ENCODE measurements at places on chromosomes 13 and 19.

GRCh38 chr13:79451500-79451962, 29.4 kb upstream of the NDFIP2 start:
- DNase-seq, result no peak

GRCh38 chr13:93399212-93399611, 172.6 kb downstream of the GPC6 start:
- no peak for DNase-seq

DNA sequence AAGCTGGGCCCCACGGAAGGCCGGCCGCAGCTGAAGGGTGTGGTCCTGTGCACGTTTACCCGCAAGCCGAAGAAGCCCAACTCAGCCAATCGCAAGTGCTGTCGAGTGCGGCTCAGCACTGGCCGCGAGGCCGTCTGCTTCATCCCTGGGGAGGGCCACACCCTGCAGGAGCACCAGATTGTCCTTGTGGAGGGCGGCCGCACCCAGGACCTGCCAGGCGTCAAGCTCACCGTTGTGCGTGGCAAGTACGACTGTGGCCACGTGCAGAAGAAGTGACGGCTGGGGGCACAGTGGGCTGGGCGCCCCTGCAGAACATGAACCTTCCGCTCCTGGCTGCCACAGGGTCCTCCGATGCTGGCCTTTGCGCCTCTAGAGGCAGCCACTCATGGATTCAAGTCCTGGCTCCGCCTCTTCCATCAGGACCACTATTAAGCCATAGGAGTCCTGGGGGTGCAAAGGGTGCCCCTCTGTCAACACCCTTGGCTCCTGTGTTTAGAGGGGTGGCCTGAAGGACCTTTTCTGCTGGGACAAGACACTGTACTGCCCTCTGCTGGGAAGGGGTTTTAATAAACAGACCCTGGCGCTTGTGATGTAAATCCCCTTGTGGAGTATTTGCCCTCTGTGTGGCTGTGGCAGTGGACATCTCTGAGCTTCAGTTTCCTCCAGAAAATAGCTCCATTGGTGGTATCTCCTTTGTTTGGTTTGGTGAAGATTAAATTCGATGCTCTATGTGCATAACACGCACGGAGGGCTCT, 1.9 kb downstream of the MRPS12 start:
- no peak for DNase-seq

- DNase-seq, result no peak
Observed at GRCh38 chr13:76668141-76668540, 218.1 kb downstream of the KCTD12 start.

DNA sequence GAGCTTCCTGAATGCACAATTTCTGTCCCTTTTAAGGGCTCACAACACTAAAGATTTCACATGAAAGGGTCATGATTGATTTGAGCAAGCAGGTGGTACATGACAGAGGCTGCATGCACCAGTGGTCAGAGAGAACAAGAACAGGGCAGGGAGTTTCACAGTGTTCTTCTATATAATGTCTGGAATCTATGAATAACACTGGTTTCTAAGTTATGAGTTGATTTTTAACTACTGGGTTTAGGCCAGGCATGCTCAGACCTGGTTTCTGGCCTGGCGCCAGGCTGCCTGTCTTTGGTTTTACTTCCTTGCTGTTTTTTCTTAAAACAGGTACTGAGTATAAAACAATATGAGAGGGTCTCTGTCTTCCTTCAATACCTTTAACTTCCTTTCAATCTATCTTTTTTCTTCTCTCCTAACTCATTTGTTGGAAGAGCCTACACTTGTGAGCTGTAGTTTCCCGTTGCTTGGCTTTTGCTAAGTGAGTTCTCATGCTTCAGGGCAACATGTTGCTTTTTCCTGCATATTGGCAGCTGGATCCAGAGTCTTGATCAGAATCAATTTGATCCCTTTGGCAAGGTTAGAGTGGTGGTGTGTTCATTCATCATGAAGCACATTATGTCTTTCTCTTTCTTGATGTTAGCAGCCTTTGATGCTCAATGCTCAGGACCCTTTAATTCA, 38.5 kb upstream of the FGF14 start:
- DNase-seq, result no peak

DNA sequence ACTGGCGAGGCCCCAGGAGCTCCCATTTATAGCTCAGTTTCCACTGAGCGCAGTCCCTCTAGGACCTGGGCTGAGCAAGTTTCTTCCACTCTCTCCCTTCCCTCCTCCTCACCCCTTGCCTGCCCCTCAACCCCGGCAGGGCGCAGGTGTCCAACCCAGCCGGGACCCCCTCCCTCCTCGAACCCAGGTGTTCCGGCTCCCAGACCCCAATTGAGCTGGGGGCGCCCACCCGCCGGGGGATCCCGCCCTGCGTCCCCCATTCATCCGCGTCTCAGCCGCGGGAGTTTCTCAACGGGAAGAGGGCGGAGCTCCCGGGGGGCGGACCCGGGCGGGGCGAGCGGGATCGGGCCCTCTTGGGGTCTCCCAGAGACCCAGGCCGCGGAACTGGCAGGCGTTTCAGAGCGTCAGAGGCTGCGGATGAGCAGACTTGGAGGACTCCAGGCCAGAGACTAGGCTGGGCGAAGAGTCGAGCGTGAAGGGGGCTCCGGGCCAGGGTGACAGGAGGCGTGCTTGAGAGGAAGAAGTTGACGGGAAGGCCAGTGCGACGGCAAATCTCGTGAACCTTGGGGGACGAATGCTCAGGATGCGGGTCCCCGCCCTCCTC, at the start of gene KIRREL2:
Gene KIRREL2, plus strand, starts transcription at position 366 of the 604 bp plus-strand sequence. Its CDS starts 209 bp downstream, at position 575.
- DNase-seq, result no peak

DNA sequence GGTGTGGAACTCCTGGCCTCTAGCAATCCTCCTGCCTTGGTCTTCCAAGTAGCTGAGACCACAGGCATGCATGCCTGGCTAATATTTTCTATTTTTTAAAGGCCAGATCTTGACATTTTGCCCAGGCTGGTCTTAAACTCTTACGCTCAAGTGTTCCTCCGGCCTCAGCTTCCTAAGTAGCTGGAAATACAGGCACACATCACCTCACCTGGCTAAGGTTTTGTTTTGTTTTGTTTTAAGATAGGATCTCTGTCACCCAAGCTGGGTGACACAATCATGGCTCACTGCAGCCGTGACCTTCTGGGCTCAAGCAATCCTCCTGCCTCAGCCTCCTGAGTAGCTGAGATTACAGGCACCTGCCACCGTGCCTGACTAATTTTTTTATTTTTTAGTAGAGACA, 5.5 kb upstream of the RLN3 start:
- DNase-seq, result no peak

DNA sequence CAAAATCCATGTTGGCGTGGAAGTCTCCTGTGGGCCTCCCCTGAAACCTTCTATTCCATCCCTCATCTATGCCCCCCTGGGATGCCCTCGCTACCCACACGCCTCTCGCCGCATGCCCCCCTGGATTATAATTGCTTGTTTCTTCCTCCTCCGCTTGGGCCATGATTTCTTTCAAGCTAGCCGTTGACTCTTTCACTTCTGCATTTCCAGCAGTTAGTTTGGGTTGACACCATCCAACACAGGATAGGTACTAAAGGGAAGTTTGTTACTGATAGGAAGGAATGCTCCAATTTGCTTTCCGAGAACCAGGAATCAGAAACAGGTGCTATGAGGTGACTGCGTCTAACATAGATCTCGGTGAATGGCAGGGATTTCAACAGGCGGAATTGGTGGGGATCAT, 7.7 kb upstream of the SLC25A15 start:
- no peak for DNase-seq

GRCh38 chr13:70987043-70987442, 878.8 kb upstream of the KLHL1 start:
- DNase-seq, result no peak

DNA sequence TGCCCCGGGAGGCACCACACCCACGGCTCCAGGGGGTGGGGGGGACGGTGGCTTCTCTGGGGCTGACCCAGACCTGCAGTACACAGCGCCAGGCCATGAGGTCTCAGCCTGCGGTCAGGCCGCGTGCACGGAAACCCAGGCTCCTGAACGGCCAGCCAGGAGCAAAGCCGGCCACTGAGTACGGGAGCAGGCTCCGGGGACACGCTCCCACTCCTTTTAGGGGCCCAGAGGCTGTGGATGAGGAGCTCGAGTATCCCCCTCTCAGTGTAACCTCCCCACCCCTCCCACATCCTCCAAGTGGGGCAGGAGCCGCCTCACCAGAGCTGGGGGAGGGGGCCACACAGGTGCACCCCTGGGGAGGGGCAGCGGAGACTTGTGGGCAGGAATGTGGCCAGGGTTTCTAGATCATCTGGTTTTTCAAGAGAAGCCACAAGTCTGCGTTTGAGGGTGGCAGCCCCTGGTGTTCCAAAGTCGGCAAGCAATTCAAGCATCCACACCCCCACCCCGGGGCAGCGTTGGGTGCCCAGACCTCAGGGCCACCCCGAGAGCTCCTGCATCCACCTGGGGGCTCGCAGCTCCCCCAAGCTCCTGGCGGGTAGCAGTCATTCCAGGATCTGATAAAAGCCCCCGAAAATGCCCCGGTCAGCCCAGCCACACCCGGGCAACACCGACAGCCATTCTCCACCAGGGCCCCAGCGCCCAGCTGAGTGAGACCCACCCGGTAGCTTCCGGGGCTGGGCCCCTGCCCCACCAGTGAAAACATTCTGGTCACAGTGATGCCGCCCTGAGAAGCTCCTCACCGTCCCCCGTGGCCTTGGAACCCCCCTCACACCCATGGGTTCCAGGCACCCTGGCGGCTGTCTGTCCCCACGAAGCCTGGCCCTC, 6.1 kb downstream of the SBNO2 start:
- no peak for DNase-seq

- DNase-seq, result no peak
Observed at GRCh38 chr19:34669305-34669704, 7.7 kb downstream of the SCGB2B2 start.

- no peak for DNase-seq
Observed at GRCh38 chr13:113528101-113528812, 37.7 kb upstream of the DCUN1D2 start.

DNA sequence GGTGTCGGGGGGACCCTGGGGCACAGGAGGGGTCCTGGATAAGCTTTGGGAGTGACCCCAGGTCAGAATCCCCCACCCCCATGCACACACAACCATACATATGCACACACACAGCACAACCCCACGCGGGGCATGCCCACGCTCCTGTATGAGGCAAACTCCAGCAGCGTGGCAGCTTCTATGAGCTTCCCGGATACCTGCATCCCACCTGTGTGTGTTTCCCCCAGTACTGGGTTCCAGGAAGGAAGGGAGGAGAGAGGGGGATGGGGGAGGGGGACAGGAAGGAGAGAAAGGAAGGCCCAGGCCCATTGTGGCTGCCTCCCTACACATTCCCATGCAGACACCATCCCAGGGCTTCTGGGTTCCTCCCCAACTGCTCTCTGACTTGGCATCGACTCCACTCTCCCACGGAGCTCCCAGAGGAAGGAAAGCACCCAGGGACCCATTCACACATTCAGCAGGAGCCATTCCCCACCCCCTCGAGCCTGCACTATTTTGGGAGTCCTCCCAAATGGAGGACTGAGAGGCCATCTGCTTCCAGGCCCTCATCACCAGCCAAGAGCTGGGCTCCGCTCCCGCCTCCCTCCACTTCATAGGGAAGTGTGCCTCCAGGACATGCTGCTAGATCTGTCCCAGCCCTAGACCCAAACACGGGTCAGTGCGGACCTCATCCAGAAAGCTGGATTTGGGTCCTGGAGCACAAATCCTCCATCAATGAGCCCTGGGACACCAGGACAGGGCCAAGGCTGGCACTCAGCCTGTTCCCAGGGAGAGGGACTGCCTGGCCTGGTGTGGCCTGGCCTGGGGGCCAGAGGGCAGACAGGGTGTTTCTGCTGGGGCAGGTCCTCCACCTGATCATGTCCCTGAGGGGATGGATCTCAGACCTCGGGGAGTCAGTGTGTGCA, 13.2 kb downstream of the PRR36 start:
- DNase-seq, result no peak

DNA sequence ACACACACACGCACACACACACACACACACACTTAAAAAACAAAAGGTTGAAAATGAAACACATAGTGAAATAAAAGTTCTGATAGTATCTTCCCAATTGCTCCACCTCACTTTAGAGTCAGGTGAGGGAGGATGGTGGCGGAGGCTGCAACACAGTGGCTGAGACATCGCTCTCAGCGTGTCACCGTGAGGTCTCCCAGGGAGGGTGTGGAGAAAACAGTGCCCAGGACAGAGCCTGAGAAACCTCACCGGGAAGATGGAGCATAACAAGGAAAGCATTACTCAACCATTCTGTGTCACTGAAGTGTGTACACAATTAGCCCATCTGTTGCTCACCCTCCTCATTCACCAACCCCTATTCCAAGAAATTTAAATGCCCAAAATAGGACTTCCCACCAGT, 111.4 kb upstream of the USP29 start:
- DNase-seq, result no peak

- no peak for DNase-seq
Observed at GRCh38 chr13:51976423-51976822, 34.8 kb downstream of the ATP7B start.

- DNase-seq, result no peak
Observed at GRCh38 chr19:45774765-45775164, 5.7 kb upstream of the SIX5 start.

DNA sequence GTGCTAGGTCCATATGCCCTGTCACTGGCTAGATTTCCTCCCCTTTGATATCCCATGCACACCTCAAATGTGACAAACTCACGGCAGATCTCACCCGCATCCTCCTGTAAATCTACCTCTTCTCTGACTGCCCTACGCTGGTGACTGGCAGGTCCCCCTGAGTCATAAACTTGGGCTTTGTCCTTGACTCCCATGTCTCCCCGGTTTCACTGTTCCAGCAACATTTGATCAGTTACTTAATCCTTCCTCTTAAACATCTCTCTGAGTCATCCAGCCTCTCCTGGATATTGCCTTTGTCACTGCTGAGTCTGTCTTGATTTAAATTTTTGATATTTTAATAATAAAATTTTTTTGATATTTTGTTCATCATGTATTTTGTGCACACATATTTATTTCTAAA, 26.5 kb downstream of the FAM216B start:
- no peak for DNase-seq
